ENCODE measurements at places on chromosomes 5 and 9.

- no peak for DNase-seq
These were observed 39.3 kb upstream of the CTSL start for GRCh38 chr9:87686520-87687090.

GRCh38 chr5:159263569-159263905 is 447 bp downstream of the UBLCP1 start:
- DNase-seq, result no peak

GRCh38 chr9:16013366-16013765 is 460.5 kb downstream of the CCDC171 start:
- DNase-seq, result no peak

DNA sequence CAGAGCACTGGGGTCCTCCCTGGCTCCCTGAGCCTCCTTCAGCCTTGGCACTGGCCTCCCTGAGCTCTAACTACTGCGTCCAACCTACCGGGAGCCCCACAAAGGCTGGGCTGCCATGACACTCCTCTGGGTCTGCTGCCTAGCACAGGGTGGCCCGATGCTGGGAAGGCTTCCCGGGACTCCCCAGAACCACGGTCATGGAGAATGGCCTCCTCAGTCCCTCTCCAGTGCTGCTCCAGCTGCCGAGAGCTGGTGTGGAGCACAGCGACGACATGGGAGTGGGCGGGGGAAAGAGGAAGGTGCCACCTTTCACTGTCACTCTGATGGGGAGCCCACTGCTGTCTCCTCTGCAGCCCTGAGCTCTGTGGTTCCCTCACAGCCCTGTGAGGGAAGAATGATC is 61.5 kb upstream of the RNF130 start:
- DNase-seq, result no peak

GRCh38 chr5:141560151-141560550 is 58.6 kb downstream of the DIAPH1 start:
- DNase-seq, result no peak

DNA sequence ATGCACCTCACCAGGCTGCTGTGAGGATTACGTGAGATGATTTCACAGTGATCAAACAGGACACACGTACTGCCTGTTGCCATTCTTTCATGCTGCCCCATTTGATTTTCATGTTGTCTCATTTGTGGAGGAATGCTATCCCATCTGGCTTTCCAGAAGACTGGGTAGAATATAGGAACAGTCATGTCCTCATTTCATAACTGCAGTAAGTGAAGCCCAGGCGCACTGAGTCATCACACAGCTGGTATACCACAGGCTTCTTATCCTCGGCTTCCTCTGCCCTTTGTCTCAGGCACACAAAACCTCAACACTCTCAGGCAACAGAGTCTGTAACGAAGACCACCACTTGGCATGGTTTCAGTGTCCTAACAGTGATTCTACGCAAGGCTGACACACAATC is 62.3 kb downstream of the LHFPL2 start:
- no peak for DNase-seq

DNA sequence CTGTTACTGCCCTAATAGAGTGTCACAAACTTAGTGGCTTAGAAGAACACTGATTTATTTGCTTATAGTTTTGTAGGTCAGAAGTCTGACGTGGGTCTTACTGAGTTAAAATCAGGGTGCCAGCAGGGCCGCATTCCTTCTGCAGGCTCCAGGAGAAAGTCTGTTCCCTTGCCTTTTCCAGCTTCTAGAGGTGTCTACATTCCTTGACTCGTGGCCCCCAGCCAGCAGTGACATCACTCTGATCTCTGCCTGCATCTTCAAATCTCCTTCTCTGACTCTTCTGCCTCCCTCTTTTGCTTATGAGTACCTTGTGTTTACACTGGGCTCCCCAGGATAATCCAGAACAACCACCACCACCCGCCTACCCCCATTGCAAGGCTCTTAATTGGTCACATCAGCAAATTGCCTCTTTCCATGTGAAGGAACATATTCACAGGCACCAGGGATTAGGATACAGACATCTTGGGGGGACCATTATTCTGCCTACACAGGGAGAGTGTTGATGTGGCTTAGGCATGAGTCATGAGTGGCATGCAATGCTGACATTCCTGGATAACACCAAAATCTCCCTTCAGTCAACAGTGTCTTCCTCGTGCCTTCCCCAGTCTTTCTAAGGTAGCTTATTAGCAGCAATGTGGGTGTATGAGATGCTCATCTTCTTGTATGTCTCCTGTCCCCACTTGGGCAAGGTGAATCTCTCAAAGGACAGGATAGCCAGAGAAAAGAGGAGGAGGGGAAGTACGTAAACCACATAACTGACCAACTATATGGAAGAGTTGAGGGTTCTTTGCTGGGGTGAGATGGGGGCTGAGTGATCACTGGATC is 24.4 kb downstream of the CYFIP2 start:
- DNase-seq, result peak; percentile 14

DNA sequence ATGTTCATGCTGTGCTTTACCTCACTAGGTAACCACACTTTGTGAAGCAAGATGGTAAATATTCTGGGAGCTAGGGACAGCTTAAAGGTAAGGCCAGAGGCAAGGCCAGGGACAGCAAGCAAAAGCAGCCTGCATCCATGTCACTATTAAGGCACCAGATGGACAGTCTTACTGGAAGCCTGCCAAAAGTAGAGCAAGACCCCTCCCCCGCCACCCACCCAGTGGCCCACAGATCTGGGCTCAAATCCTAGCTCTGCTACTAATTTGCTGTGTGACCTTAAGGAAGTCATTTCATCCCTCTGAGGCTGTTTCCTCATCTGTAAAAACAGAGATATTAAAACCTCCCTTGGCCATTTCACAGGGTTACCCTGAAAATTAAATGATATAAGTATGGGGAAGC is 13.2 kb upstream of the ERMP1 start:
- DNase-seq, result no peak

GRCh38 chr9:73962792-73963191 is 534.3 kb upstream of the RORB start:
- no peak for DNase-seq

DNA sequence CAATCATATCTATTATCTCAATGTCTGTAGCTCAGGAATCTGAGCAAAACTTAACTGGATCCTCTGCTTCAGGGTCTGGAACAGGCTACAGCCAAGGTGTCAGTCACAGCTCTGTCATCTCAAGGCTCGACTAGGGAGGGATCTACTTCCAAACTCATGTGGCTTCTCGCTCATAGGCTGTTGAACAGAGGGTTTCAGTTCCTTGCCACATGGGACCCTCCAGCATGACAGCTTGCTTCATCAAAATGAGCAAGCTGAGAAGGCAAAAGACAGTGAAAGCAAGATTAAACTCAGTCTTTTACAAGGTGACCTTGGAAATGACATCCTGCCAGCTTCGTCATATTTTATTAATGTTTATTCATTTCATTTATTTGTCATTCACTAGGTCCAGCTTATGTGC is 111.7 kb downstream of the GADD45G start:
- DNase-seq, result no peak

DNA sequence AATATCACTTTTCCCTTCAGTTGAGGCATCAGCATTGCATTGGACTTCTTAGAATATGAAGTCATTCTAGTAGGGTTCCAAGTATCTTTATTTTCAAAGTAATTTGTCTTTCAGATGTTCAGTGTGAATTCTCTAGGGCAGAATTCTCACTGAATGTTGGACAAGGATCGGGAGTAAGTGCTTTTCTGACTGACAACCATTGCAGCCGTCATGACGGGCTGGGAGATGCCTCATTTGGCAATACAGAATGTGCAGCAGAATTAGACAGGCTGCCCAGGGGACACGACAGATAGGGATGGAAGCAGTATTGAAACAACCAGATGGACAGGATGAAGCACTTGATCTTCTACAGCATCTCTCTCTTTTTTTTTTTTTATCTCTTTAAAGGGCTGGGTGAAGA is 129.0 kb downstream of the ICE1 start:
- DNase-seq, result no peak

GRCh38 chr5:66710557-66711088 is 114.4 kb downstream of the MAST4 start:
- no peak for DNase-seq

DNA sequence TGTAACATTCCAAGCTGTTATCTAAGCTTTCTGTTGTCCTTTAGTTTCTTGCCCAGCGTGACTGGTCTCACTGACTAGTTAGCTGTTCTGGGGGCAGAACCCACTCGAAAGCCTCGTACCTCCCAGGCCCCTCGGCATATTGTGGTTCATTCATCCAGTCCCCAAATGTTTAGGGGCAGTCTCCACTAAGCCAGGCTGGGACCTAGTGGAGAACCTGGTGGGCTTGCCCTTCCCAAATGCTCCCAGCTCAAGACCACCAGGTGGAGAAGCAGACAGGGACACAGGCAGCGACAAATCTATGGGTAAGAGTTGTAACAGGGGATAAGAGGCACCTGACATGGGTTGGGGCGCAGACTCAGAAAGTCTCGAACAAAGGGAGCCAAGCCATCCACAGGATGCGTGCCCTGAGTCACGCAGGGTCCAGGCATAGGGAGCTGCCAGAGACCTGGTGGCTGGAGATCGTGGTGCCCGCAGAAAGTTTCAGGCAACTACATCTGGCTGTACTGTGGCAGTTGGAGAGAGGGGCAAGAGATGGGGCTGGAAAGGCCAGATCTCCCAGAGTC is 851 bp upstream of the EEIG1 start:
- DNase-seq, result peak; percentile 72

GRCh38 chr9:127426756-127427155 is 2.6 kb downstream of the ZNF79 start:
- no peak for DNase-seq

- DNase-seq, result peak; percentile 86
These were observed 2.4 kb upstream of the PHYKPL start for GRCh38 chr5:178234750-178235587.

- DNase-seq, result no peak
These were observed 263.5 kb downstream of the SPATA31D1 start for GRCh38 chr9:82252116-82252515.

- no peak for DNase-seq
These were observed 64.0 kb upstream of the PTGER4 start for GRCh38 chr5:40615586-40616170.

DNA sequence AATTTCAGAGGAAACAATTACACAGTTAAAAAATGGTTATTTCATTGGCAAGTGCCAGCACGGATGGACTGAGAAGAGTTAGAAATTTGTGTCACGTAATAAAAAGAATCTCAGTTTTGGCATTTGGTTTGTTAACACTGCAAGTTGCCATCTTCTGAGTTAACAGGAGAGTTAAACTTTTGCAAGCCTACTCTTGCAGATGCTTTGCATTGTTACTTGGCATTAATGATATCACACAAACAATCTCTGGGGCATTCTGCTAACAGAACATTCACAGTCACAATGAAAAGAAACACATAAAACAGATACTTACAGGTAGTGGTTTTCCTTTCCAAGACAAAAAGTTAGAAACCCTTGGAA is 647 bp downstream of the FREM1 start:
- DNase-seq, result no peak

GRCh38 chr5:98709681-98710080 is 63.8 kb upstream of the RGMB start:
- DNase-seq, result no peak

- DNase-seq, result no peak
These were observed 138.1 kb downstream of the C5orf15 start for GRCh38 chr5:133830281-133830680.

DNA sequence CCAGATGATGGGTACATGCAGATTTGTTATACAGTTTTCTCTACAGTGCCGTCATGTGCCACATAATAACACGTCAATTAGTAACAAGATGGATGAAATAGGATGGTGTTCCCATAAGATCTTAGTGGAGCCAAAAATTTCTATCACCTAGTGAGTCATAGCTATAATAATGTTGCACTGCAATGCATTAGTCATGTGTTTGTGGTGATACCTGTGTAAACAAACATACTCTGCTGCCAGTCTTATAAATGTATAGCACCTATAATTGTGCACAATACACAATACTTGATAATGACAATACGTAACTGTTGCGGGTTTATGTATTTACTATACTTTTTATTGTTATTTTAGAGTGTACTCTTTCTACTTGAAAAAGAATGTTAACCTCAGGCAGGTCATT is 865.4 kb downstream of the MAT2B start:
- no peak for DNase-seq

- no peak for DNase-seq
These were observed 14.6 kb downstream of the SMARCA2 start for GRCh38 chr9:2029666-2030170.

DNA sequence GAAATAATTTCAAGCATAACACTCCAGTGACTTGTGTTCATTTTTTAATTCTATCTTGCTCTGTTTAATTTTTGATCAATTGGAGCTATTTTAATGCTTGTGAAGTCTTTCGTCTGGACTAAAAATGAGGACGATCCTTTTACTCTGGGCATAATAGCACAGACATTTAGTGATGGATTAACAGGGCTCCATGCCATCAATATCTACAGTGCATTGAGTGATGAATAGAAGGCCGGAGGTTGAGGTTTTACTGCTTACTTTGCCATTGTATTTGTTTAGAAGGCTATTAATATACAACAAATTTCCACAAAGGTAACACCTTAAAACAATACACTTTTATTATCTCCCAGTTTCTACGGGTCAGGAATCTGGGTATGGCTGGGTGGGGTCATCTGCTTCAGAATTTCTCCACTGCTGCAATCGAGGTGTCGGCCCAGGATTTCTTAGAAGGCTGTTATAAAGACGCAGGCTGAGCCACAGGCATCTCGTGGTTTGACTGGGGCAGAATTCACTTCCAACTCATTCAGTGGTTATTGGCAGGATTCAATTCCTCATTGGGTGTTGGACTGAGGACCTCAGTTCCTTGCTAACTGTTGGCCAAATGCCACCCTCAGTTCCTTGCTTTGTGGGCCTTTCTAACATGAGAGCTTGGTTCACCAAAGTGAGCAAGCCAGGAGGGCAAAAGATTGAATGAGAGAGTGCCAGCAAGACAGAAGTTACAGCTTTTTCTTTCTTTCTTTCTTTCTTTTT is 265.4 kb upstream of the VLDLR start:
- DNase-seq, result no peak

- no peak for DNase-seq
These were observed 23.4 kb downstream of the RANBP17 start for GRCh38 chr5:170885256-170885655.

- DNase-seq, result no peak
These were observed 22.5 kb downstream of the POLR1E start for GRCh38 chr9:37508135-37508833.

GRCh38 chr5:10634562-10634961 is 70.7 kb downstream of the ANKRD33B start:
- DNase-seq, result no peak

- DNase-seq, result no peak
These were observed 264.4 kb downstream of the HTR1A start for GRCh38 chr5:63697811-63698210.

- DNase-seq, result no peak
These were observed 512 bp downstream of the GRIN3A start for GRCh38 chr9:101737705-101738565.

GRCh38 chr9:9142001-9142400 is 1342.4 kb upstream of the DMAC1 start:
- DNase-seq, result no peak

- no peak for DNase-seq
These were observed 1.7 kb upstream of the SLC38A9 start for GRCh38 chr5:55713871-55714270.

GRCh38 chr5:134432174-134432573 is 20.5 kb upstream of the CDKN2AIPNL start:
- no peak for DNase-seq

- DNase-seq, result no peak
These were observed 74.9 kb upstream of the NIPAL4 start for GRCh38 chr5:157384971-157385709.

- no peak for DNase-seq
These were observed 13.4 kb upstream of the CCNJL start for GRCh38 chr5:160325716-160326115.
